ENCODE measurements at places on chromosomes 4 and X.

DNA sequence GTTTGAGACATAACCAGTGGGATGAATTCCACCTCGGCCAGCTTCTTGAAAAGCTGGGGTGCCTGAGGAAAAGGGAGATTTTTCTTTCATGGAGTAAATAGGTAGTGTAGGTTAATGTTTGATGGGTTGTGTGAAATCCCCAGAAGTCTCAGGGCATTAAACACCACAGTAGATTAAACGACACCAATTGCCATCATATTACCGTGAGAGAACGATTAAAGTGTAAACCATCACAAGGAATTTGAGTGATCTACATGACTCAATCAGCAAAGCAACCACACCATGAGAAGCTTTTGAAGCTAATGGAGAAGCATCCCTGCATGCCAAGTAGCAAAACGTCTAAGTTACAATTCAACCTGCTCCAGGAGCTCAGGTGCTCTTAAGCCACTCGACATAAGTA lies 322.5 kb upstream of the GATB start:
- DNase-seq: no peak

- no peak for DNase-seq
Measured at GRCh38 chr4:41436419-41436818, 101.5 kb upstream of the LIMCH1 start.

GRCh38 chr4:139809757-139810140 lies 144.1 kb downstream of the MGST2 start:
- no peak for DNase-seq

GRCh38 chr4:14652522-14652921 lies 349.8 kb upstream of the CPEB2 start:
- DNase-seq: no peak

DNA sequence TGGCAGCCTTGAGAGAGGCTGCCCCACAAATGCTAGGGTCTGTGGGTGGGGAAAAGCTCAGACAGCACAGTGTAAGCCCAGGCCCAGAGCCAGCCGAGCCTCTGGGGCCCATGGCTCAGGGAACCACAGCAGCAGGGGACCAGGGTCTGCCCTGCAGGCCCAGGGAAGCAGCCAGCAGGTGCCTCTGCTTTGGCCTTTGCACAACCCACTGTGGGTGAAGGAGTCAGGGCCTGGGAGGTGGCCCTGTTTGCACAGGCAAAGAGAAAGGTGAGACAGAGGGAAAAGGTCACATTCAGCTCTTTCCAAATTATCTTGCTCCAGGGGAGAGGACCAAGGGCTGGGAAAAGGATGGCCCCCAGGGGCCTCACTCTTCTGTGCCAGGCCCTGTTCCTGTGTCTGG lies 8.7 kb downstream of the PNMA6F start:
- DNase-seq: no peak

GRCh38 chr4:98779088-98779487 lies 120.7 kb upstream of the TSPAN5 start:
- no peak for DNase-seq

DNA sequence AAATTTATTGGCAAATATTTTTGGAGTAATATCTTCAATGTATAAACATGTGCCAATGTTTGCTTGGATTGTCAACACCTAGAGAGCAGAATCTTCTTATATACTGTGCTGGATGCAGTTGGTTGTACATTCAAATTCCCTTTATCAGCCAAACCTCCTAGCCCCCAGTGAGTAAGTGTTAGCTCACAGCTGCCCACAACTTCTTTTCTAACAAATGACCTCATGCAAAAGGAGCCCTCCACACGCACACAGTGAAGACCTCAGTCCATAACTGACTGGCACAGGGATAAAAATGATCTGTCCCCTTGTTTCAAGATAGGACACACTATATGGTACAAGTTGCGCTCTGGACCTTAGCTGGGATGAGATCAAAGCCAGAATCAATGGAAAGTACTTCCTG lies 458.0 kb upstream of the NWD2 start:
- no peak for DNase-seq

GRCh38 chr4:182738283-182739047 lies 178.7 kb downstream of the DCTD start:
- no peak for DNase-seq

DNA sequence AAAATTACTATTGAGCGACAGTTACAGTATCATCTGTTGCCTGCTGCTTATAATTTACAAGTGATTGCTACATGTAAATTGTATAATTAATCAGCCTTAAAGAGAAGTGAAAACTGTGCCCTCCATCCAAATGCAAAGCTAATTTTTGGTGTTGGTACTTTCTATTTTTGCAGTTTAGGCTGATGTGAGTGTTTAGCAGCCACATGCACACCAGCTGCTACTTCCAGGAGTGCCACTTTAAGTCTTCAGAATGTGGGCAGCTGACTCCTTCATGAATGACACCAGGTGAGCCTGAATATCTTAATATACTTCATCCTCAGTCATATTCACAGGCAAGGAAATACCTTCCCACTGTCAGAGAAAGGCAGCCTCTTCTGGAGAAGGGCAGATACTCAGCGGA lies 149.8 kb upstream of the RASGEF1B start:
- no peak for DNase-seq

GRCh38 chrX:154058214-154058997 lies 38.7 kb upstream of the IRAK1 start:
- DNase-seq: no peak

DNA sequence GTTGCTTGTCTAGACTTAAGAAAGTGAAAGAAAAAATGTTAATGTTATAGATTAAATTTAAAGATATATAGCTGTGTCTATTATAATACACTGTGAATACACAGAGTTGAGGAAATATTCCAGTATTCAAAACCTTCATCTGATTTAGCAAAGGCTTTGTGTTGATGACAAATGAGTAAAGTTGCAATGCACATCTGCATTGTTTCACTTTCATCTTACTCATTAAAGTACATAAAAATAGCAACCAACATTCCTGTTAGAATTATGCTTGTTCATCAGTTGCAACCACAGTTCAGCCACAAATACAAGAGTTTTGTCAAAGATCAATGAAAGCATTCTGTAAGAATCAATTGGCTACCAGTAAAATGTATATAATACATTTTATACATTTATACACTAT lies 346.4 kb upstream of the SLC7A11 start:
- no peak for DNase-seq

- no peak for DNase-seq
Measured at GRCh38 chr4:152221816-152222516, 313.9 kb downstream of the FBXW7 start.

DNA sequence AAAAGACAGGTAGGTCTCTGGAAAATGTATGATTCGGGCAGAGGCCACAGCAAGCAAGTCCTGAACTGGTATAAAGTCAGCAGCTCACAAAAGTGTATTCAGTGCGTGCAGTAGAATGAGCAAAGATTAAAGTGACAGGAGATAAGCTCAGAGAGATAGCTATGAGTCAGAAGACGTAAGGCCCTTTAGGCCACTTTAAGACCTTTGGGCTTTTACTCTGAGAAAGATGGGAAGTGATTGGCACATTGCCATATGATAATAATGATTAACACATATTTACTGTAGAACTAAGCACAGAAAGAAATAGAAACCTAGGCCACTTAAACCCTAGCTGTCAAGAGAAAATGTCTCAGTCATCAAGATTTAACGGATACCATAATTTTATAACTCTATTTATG lies 51.7 kb downstream of the TBCK start:
- DNase-seq: no peak

- DNase-seq: no peak
Measured at GRCh38 chr4:7134737-7135388, 57.5 kb upstream of the SORCS2 start.

GRCh38 chr4:156606554-156607477 lies 364.8 kb downstream of the PDGFC start:
- DNase-seq: no peak

Measured in D721Med (cell line).